NCI-H1417 treated with DMSO at 0.1 percent for 48 hours (cell line): ENCODE measurements at places on chromosomes 16 and 17.
A peak's percentile ranks its signal among the peaks of the same experiment; 100 is the strongest.

DNA sequence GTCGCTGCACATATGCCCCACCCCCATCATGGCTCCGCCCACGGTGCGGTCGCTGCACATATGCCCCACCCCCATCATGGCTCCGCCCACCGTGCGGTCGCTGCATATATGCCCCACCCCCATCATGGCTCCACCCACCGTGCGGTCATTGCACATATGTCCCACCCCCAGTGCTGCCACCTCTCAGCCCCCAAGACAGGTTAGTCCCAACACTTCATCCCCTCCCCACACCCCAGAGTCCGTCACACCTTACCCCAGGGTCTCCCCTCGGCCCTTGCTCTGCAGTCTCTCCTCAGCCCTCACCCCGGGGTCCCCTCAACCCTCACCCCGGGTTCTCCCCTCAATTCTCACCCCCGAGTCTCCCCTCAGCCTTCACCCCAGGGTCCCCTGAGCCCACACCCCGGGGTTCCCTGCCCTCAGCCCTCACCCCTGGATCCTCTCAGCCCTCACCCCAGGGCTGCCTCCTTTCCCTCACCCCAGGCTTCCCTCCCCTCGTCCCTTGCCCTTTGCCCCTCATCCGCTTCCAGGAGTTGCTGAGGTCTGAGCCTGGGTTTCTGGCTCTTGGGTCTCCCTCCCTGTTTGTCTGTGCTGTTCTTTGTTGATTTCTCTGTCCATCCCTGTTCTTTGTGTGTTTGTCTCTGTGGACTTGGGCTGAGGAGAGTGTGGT lies 25.6 kb downstream of the TPSG1 start:
- no peak for DNase-seq

DNA sequence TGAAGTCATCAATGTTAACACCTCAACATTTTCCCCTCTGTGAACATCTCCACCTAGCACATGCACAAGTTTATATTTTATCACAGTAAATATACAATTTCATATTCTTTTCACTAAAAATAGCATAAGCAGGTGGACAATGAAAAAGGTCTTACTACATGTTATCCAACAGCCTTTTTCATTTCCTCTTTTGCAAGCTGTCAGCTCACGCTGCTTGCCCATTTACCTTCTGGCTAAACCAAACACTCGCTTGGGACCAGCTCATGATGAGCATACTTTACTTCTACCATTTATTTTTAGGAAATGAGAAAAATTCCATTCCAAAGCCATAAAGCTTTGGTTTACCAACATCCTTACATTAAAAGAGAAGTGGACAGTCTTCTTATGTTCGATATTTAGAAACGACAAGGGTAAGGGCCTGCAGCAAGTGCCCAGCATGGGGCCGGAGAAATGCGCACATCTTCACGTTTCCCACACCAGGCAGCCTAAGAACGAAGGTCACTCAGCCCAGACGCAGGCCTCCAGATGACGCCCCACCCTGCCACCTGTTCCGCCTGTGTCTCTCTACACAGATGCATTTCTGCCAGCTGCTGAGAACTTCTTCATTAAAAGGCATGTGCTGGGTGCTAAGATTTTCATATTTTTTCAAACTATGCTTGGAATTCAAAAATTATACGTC lies 13.9 kb downstream of the SNN start:
- no peak for DNase-seq

DNA sequence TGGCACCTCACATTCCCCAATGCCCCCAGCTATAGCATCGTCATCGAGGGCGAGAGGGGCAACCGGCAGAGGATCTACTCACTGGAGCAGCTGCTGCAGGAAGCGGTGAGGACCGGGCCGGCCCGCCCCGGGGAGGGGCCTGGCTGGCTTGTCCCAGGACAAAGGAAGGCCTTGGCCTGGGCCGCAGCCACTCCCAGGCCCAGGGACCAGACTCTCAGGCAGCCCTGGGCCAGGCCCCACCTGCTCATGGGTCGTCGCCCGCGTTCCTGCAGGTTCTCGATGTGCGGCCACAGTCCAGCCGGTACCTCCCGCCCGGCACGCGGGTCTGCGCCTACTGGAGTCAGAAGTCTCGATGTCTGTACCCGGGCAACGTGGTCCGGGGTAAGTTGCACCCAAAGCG lies 53.4 kb downstream of the ACTG1 start:
- DNase-seq, result no peak

- no peak for DNase-seq
Measured at GRCh38 chr16:69324013-69324531, 6.3 kb downstream of the PDF start.

- no peak for DNase-seq
Measured at GRCh38 chr17:54901230-54901822, 674 bp downstream of the TOM1L1 start.

DNA sequence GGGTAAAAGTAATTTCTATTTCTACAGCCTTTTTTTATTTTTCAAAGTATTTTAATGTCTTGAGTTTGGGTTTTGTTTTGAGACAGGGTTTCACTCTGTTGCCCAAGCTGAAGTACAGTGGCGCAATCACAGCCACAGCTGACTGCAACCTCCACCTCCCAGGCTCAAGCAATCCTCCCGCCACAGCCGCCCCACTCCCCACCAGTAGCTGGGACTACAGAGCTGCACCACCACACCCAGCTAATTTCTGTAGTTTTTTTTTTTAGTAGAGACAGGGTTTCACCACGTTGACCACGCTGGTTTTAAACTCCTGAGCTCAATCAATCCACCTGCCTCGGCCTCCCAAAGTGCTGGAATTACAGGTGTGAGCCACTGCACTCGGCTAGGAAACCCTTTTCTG lies 44.0 kb downstream of the TUBD1 start:
- DNase-seq, result no peak

GRCh38 chr16:24347556-24347955 lies 91.4 kb downstream of the CACNG3 start:
- DNase-seq, result no peak

DNA sequence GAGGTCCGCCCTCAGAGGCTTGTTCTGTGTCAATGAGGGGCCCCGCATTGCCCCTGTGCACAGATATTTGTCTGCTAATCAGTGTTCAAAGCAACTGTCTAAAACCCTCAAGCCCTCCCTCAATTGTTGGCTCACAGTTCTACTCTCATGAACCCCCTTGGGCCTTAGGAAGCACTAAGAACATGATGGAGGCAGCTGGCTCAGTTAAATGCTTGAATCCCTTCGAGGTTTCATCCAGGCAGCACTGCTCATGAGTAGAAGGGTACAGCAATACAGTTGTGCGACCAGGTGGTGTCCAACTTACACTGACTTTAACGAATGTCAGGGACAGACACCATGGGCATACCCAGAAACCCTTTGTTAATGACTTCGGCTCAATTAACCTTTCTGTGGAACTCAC lies 89.2 kb upstream of the WSCD1 start:
- DNase-seq, result no peak

GRCh38 chr17:80513892-80514291 lies 30.7 kb upstream of the RPTOR start:
- DNase-seq, result no peak

- no peak for DNase-seq
Measured at GRCh38 chr16:912684-913613, 57.8 kb downstream of the LMF1 start.

- no peak for DNase-seq
Measured at GRCh38 chr16:55471448-55472097, 7.4 kb upstream of the MMP2 start.

GRCh38 chr17:34391241-34391640 lies 28.2 kb upstream of the CCL1 start:
- no peak for DNase-seq

GRCh38 chr16:9042533-9042932 lies 48.9 kb upstream of the HAPSTR1 start:
- DNase-seq, result no peak

DNA sequence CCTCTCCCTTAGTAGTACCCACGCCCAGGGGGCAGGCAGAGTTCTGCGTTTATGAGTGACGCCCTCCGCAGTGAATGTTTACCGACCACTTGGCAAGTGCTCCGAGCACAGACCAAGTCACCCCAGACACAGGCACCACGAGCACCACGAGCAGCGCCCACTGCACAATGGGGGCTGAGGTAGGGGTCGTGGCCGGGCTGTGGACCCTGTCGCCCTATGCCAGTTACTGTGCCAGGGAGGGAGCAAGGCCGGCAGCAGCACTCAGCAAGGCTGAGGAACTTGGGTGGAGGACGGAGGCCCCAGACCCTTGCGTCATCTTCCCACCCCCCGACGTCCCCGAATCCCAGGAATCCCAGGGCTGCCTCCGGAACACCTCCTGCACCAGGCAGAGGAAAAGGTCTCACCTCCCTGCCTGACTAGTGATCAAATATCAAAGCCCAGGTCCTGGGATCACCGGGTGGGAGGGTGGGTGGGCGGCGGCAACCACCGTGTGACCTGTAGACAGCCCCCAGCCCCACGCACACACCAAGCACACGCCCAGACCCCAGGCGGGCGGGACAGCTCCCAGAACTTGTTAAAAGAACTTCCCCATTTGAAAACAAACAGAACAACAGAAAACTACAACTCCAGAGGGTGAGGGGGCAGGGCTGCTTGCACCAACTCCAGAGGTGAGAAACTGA lies 5.4 kb downstream of the VASN start:
- DNase-seq, result no peak

DNA sequence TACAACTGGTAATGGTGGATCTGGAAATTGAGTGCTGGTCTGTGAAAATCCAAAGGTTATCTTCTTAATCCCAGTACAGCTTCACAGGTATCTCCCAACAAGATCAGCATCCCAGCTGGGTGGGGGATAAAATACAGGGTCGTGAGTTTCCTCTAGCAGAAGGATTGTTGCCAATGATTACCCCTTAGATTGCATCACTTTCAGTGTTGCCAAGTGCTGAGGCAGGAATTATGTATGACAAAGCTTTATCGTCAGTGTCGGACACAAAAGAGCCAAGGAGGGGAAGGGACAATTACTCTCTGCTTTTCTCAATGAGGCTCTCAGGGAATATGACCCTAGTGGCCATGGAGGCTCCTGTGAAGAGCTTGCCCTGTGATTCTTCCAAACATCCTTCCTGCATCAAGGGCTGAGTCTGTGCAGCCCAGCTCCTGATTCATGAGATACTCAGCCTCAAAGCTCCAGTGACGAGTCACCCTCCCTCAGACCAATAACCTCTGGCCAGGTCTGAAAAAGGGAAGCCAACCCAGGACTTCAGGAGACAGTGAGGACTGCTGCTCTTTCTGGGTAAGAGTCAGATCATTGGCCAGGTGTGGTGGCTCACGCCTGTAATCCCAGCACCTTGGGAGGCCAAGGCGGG lies 15.0 kb downstream of the OR1F1 start:
- no peak for DNase-seq

DNA sequence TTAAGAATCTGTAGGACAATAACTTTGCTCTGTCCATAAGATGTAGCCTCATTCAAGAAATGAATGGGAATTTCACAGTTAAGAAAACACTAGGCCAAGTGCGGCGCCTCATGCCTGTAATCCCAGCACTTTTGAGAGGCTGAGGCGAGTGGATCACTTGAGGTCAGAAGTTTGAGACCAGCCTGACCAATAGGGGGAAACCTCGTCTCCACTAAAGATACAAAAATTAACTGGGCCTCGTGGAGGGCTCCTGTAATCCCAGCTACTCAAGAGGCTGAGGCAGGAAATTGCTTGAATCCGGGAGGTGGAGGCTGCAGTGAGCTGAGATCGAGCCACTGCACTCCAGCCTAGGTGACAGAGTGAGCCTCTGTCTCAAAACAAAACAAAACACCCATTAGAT lies 19.9 kb upstream of the RSL1D1 start:
- DNase-seq, result no peak

- DNase-seq, result peak; percentile 71
Measured at GRCh38 chr17:48025040-48025903, 12.3 kb downstream of the COPZ2 start.

DNA sequence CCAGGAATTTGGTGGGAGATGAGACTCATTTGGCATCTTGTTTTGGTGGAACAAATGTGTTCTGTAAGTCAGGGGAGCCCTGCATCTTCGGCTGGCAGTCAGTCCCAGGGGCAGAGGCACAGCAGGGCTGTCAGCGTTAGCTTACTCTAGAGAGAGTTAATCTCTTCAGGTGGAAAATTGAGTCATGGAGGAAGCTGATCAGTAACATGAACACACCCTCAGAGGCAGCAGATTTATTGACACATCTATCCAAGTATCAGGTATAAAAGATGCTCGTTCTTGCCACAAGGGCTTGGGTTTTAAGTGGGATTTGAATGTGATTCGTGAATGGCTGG lies 55.2 kb downstream of the EPN2 start:
- no peak for DNase-seq
